ENCODE measurements at places on chromosomes 5 and 9.

- no peak for DNase-seq
Observed at GRCh38 chr5:50867140-50867539, 200.7 kb downstream of the PARP8 start.

DNA sequence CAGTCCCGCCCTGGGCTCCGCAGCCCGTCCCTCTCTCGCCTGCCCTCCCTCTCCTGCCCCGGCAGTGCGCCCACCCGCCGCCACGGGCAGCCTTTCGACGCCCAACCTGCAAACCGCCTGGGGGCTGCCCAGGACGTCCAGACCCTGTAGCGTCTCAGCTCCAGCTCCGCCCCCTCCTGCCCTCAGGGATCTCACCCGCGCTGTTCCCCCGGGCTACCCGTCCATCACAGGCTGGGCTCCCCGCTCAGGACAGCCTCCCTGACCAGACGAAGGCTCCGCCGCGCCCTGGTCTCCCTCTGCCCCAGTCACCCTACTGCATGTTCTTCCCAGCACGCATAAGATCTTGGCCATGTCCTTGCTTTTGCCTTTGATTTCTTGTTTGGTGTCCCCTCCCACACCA is 1.4 kb downstream of the RASGEF1C start:
- DNase-seq, result no peak

DNA sequence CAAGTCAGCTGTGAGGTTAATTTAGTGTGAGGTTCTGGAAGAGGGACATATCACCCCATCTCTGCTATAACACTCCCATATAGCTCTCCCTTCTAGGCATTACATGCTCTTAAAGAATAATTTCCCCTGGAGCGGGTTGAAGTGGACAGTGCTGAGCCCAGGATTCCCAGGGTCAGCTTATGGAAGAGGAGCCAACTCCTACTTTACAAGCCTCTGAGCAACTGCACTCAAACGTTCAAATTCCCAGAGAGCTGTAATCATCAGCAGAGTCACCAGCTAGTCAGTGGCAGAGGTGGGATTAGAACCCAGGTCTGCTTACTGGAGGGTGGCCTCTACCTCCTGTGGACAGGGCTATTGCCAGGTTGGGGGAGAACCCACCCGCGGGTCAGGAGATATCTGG is 1.4 kb downstream of the NEURL1B start:
- no peak for DNase-seq

DNA sequence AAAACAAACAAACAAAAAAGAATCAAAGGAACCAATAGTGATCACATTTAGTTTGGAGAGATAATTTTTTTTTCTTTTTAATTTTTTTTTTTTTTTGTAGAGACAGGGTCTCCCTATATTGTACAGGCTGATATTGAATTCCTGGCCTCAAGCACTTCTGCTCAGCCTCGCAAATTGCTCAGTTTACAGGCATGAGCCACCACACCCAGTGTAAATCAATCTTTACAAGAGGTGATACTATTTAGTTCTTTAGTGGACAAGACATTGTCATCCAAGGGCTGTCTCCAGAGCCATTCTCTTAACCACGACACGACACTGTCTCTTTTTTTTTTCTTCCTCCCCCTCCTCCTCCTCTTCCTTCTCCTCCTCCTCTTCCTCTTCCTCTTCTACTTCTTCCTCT is 29.6 kb downstream of the ERAP2 start:
- no peak for DNase-seq

DNA sequence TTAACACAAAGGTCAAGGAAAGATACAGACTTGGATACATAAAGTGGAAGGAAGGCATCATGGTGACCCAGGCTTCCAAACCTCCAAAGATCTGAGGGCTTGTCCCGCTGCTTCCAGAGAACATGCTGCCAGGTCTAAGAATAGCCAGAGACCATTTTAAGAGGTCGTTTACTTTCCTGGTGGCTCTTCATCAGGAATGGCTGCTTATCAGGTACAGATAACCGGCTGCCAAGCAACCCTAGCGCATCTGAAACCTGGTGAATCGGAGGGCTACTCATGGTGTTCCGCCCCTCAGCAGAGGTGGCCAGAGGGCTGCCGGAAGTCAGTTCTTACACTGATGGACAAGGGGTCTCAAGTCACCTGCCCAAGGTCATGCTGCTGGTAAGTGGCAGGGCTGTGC is 251.3 kb upstream of the DAP start:
- DNase-seq, result no peak

- DNase-seq, result no peak
Observed at GRCh38 chr5:107618242-107618641, 52.5 kb downstream of the EFNA5 start.

- DNase-seq, result no peak
Observed at GRCh38 chr9:136673975-136674785, 11.5 kb downstream of the EGFL7 start.

DNA sequence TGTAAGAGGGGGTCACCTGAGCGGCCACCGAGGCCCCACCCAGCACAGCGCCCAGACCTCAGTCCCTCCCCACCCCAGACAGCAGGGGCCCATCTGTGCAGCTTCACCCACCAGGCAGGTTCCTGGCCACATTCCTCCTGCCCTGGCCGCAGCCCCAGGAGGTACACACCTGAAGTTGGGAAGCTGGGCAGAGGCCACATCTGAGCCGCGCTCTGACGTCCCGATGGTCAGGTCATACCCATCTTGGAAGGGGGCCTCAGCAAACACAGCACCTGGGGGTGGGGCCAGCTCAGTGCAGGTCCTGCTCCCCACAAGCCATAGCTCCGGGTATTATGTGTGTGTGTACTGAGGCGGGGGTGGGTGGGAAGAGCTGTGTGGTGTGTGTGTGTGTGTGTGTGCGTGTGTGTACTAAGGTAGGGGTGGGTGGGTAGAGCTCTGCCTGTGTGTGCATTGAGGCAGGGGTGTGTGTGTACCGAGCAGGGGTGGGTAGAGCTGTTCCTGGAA is 5.6 kb downstream of the SPOUT1 start:
- DNase-seq, result no peak

DNA sequence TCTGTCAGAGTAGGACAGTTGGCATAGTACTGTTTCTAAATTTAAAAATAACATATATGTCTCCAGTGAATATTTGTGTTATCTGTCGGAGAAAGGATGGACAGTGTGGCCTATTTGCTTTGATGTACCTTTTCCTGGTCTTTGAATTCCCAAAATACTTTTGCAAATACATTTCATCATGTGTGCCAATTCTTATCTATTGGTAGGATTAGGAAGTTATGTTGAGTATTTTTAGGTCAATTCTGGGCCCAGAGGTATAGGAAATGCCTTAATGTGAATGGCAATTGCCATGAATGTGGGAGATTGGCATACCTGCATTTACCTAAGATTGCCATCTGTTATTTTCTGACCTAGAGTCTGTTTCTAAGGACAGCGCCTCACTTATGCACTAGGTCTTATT is 5.8 kb downstream of the FOCAD start:
- DNase-seq, result no peak

DNA sequence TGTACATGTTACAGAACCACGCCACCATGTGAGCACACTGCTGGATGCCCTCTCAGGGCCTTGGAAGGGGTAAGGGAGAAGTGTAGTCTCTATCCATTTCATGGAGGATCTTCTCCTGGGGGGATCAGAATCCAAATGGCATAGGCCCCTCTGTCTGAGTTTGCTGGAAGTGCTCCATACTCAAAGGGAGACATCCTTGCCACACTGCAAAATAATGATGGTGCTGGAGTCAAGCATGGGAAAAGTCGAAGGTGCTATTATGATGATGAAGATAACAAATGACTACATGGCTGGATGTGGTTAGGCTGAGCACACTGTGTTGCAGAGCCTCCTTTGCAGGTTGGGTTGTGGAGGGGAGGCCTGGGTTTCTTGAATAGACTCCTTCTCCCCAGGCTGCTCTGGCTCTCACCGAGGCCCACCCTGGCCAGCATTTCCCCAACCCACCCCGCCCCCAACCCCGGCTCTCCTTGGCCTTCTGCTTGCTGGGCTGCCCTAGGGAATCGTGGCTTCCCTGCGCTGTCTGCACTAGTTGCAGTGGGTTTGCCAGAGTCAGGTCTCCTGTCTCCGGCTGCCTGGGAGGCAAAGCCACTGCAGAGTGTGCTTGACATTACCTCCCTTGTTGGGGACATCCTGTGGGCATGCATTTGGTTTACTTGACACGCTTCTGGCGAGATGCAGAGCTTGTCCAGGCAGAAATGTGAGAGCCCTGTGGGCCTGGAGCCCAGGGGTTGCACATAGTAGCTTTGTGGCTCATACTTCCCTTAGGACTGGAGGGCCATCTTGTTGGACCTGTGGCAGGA is 3.0 kb downstream of the MVB12B start:
- no peak for DNase-seq

DNA sequence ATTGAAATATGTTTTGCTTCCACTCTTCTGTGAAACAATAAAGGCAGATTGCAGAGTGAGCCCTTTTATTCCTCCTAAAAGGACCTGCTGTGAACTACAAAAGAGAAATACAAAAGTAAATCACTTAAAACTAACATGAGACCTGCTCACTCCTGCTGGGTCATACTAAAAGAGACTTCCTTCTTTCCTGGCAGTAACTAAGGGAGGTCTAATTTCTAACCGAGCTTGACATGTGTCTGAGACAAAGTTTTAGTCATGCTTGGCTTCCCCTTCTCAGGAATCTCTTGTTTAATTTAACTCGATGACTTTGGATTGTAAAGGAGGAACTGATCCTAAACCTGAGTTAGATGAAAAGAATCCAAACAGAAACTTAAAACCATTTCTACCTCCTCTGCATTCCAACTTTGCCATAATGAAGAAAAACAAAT is 86.4 kb upstream of the CDH6 start:
- no peak for DNase-seq

DNA sequence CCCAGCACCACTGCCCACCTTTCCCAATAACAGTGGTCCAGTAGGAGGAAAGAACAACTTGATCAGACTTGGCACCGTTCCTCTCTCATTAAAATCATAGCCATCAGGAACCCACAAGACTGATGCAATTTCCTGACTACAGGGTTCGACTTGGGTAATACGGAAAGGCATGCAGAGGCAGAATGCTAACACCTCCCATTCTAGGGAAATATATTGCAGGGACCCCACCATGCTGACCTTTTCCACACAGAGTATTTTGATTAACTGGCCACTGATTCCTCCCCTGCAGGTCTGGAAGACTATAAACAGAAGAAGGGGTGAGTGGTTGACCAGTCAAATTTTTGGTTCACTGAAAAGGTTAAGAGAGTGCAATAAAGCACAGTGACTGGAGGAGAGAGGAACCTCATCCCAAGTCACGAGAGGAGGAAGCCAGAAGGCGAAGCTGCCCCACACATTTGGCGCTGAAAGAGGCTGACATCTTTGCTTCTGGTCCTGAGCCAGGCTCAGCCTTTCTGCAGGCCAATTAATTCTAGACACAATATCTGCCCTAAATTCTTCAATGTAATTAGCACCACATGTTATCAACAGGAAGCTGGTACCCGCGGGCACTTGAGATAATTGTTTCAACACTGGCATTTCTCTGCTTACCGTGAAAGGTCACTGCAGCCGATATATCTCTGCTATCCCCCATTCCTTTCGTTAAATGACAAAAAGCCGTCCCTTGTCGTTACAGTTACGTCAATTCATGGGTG is 64.7 kb upstream of the SPOCK1 start:
- no peak for DNase-seq

DNA sequence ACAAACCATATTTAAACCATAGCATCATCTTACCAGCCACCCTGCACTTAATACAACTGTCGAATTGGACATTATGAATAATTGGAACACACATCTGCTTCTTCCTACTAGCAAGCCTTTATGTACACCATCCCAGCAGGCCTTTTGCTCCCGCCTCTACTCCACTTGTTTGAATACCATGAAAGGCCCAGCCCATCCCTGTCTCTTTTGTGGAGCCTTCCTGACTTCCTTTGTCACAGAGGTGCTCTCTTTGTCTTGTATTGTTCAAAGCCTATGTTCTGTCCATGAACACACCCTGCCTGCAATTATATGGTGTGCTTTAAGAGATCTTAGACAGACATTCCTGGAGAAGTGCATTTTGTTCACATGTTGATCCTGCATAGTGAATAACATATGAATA is 465.7 kb downstream of the DIRAS2 start:
- no peak for DNase-seq

GRCh38 chr5:125699860-125700259 is 723.3 kb upstream of the GRAMD2B start:
- no peak for DNase-seq

- no peak for DNase-seq
Observed at GRCh38 chr9:84111726-84112125, 131.1 kb downstream of the RMI1 start.

- DNase-seq, result no peak
Observed at GRCh38 chr5:57845025-57845424, 362.4 kb upstream of the ACTBL2 start.

DNA sequence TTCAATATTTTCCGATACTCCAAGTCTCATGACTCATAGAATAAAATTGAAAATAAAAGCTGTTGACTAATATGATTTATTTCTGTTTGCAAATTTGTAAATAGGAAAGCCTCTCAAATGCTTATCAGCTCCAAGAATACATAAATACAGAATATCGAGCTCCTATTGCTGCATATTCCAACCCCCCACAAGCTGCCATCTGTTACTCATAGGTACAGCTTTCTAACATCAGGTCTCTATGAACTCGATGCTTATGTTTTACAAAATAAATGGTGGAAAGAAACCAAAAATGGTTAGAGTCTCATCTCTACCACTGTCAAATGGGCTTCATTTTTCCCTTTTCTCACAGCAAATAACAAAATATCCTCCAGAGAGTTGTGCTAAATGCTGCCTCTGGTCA is 631.6 kb upstream of the CDH18 start:
- no peak for DNase-seq

GRCh38 chr5:168869615-168870227 is 290.6 kb upstream of the PANK3 start:
- DNase-seq, result no peak

GRCh38 chr5:131209506-131210150 is 38.9 kb downstream of the LYRM7 start:
- peak; percentile 70 for DNase-seq

DNA sequence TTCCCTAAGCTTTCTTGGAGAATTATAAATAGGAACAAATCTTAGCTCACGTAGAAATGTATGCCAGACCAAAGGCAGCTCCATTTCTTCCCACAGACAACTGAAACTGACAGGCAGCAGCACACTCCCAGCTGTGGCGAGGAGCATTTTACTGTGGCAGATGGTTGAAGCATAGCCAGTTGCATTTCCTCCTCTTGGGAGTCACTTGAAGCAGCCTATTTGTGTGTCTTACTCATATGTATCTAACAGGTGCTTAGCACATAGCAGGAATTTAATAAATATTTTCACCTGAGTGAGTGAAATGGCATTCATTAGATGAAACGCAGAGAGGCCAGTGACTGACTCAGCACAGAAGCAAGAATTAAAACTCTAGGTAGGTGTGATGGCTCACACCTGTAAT is 12.3 kb upstream of the MTMR12 start:
- DNase-seq, result no peak
